Metanephros (tissue), 2 donors: ENCODE measurements at places on chromosomes 13 and 19. TPM values are rescaled to one million over a fixed set of nuclear protein-coding genes. Genes with fewer than 3 reads are reported as not detected.

NCR1 gene
- 0.70 TPM for total RNA-seq

SYCN gene
- total RNA-seq: not detected

COL4A1 gene
- 907 TPM for total RNA-seq

IRGC gene
- not detected for total RNA-seq

OR7A5 gene
- total RNA-seq: not detected
